Esophagus squamous epithelium (tissue), 5 donors: ENCODE measurements at places on chromosomes 12 and 14.

DNA sequence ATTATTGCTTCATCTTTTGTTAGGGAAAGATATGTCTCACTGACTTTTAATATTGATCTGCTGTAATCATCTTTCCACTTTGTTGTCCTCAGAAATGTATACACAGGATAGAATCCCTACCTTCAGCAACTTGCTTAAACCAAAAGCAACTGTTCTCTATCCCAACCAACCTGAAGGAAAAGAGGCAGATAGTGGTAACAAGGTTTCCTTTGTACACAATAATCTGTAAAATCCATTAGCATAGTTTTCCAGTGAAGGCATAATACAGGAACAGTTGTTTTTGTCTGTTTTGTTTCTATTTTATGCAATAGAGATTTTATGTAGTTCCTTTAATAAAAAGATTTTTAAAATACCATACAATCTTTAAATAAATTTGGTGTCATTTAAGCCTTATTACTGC, 170.5 kb downstream of the PIK3C2G start:
- DNase-seq = no peak

DNA sequence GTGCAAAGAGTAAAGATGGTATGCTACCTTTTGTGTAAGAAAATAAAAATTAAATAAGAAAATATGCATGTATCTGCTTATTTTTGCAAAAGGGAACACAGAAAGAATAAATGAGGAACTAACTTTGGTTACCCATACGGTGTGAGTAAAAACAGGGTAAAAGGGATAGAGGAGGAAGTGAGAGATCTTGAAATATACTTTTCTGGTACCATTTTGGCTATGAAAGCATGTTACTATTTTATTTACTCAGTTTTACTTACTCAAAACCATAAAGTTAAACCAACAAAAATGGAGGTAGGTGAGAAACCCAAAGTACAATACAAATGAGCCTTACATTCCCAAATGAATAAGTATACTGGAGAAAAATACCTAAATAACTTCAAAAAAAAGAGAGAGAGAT, 122.0 kb upstream of the EGLN3 start:
- DNase-seq = no peak

- DNase-seq = no peak
Observed at GRCh38 chr12:49131894-49132461, 783 bp upstream of the TUBA1B start.

GRCh38 chr14:55585854-55586253, 5.8 kb downstream of the KTN1 start:
- DNase-seq = no peak

GRCh38 chr12:88453323-88453722, 126.9 kb downstream of the KITLG start:
- DNase-seq = no peak

DNA sequence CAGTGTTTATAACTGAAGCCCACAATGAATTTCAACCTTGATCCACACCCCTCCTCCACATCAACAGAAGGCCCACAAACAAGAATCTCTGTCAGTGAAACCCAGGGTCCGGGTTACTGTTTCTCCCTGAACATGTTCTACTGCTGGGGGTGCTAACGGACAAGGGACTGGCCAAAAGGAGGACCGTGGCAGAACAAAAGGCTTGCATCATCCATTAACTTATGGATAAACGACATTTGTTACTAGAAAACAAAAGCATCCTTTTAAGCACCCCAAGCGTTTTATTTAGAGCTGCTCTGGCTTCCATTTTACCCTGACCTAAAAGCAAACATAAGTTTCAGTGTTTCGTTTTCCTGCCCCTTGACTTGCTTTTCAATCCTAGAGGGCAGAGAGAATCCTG, 32.2 kb downstream of the BRAP start:
- DNase-seq = no peak

DNA sequence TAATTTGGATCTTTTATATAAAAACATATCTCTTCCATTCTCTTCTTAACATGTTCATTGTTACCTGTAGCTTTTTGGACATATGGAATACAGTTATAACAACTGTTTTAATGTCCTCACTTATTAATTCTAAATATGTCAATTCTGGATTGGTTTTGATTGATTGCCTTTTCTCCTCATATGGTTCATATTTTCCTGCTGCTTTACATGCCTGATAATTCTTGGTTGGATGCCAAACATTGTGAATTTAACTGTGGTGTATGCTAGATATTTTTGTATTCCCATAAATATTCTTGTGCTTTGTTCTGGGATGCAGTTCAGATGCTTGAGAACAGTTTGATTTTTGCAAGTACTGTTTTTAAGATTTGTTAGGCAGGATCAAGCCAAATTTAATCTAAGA, 10.8 kb downstream of the C14orf132 start:
- DNase-seq = no peak

GRCh38 chr14:54754116-54754622, 148.5 kb downstream of the GCH1 start:
- no peak for DNase-seq

GRCh38 chr12:23140710-23141109, 515.7 kb downstream of the ETNK1 start:
- no peak for DNase-seq
